ENCODE measurements at places on chromosomes 13 and 19.

GRCh38 chr13:64633948-64634347 lies 2596.2 kb downstream of the PCDH9 start:
- H3K4me1 ChIP-seq = no peaks in the 10 kb centered on the region
- no peak for DNase-seq
- no peaks in the 10 kb centered on the region for H3K36me3 ChIP-seq
- no peak overlapping the region for H3K27ac ChIP-seq
- H3K4me3 ChIP-seq = no peak overlapping the region

DNA sequence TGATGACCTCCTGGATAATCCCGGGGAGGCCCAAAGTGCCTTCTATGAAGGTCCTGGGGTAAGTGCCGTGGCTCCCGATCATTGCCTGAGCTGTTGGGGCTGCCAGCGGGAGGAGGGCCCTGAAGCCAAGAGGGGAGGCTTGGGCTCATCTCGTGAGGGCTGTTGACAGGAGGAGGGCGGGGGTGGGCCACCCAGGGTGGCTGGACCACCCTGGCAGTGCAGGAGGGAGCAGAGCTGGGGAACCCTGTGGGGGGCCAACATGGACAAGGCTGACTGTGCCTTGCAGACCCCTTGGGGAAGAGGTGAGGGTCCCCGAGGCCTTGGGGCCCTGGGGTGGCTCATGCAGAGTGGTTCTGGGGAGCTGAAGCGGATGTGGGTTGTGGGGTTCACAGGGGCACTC lies 37.4 kb upstream of the EHD2 start:
- H3K27me3 ChIP-seq = no peaks in the 10 kb centered on the region
- no peak overlapping the region for H3K4me3 ChIP-seq
- H3K4me1 ChIP-seq = no peaks in the 10 kb centered on the region
- no peak for DNase-seq
- no peaks in the 10 kb centered on the region for H3K36me3 ChIP-seq

- DNase-seq = peak; percentile 72
- H3K4me1 ChIP-seq = peaks cover 28% of the 10 kb centered on the region
- H3K4me3 ChIP-seq = no peak overlapping the region
- H3K27me3 ChIP-seq = no peaks in the 10 kb centered on the region
- H3K36me3 ChIP-seq = no peaks in the 10 kb centered on the region
Observed at GRCh38 chr19:18464646-18465045, 26.7 kb upstream of the ISYNA1 start.

GRCh38 chr13:27006519-27007161 lies 165.0 kb downstream of the USP12 start:
- H3K27ac ChIP-seq = no peak overlapping the region
- DNase-seq = peak; percentile 63
- H3K36me3 ChIP-seq = no peaks in the 10 kb centered on the region
- peak overlapping the region; percentile 30 for H3K4me3 ChIP-seq

- no peaks in the 10 kb centered on the region for H3K4me1 ChIP-seq
- no peaks in the 10 kb centered on the region for H3K27me3 ChIP-seq
- no peak overlapping the region for H3K4me3 ChIP-seq
Observed at GRCh38 chr19:39047073-39047472, 14.7 kb upstream of the FBXO27 start.

- H3K27ac ChIP-seq = peak overlapping the region; percentile 100
- peaks cover 13% of the 10 kb centered on the region for H3K4me1 ChIP-seq
- H3K27me3 ChIP-seq = no peaks in the 10 kb centered on the region
Observed at GRCh38 chr19:52297601-52298364, 814 bp downstream of the ZNF480 start.

GRCh38 chr13:42149136-42149535 lies 100.7 kb downstream of the DGKH start:
- no peaks in the 10 kb centered on the region for H3K27me3 ChIP-seq
- no peaks in the 10 kb centered on the region for H3K4me1 ChIP-seq
- H3K36me3 ChIP-seq = no peaks in the 10 kb centered on the region
- no peak overlapping the region for H3K4me3 ChIP-seq
- no peak for DNase-seq
- no peak overlapping the region for H3K27ac ChIP-seq

DNA sequence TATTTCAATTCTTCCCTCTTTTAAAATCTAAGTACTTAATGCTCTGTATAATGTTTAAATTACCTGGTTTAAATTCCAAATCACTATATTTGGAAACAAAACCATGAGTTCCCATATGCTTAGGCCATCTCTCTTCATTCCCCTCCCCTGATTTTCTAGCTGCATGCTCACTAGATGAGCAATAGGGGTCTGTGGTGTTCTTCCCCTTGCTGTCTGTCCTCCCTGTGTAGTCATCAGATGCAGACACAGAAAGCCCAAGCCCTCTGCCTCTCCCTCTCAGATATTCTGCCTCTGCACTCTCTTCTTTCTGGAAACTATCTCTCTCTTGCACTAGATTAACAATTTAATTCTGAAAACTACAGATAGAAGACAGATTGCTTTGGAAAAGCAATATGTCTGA lies 1730.2 kb downstream of the OLFM4 start:
- H3K27me3 ChIP-seq = no peaks in the 10 kb centered on the region
- H3K36me3 ChIP-seq = no peaks in the 10 kb centered on the region
- no peak overlapping the region for H3K4me3 ChIP-seq
- H3K4me1 ChIP-seq = no peaks in the 10 kb centered on the region
- no peak overlapping the region for H3K27ac ChIP-seq

DNA sequence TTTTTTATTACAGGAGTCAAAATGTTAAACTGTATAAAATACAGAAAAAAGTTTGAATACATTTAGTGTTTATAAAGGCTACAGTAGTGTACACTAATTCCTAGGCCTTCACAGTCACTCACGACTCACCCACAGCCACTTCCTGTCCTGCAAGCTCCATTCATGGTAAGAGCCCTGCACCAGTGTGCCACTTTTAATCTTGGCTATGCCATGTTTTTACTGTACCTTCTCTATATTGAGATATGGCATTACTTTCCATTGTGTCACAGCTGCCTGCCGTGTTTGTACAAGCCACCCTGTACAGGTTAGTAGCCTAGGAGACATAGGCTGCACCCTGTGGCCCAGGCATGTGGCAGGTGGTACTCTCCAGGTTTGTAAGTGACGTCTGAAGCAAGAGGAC lies 32.1 kb downstream of the C1QTNF9 start:
- no peaks in the 10 kb centered on the region for H3K36me3 ChIP-seq
- no peaks in the 10 kb centered on the region for H3K4me1 ChIP-seq
- DNase-seq = no peak
- no peaks in the 10 kb centered on the region for H3K27me3 ChIP-seq
- no peak overlapping the region for H3K4me3 ChIP-seq

GRCh38 chr13:61700181-61700580 lies 284.5 kb upstream of the PCDH20 start:
- no peak for DNase-seq
- H3K27me3 ChIP-seq = no peaks in the 10 kb centered on the region
- H3K4me1 ChIP-seq = no peaks in the 10 kb centered on the region

DNA sequence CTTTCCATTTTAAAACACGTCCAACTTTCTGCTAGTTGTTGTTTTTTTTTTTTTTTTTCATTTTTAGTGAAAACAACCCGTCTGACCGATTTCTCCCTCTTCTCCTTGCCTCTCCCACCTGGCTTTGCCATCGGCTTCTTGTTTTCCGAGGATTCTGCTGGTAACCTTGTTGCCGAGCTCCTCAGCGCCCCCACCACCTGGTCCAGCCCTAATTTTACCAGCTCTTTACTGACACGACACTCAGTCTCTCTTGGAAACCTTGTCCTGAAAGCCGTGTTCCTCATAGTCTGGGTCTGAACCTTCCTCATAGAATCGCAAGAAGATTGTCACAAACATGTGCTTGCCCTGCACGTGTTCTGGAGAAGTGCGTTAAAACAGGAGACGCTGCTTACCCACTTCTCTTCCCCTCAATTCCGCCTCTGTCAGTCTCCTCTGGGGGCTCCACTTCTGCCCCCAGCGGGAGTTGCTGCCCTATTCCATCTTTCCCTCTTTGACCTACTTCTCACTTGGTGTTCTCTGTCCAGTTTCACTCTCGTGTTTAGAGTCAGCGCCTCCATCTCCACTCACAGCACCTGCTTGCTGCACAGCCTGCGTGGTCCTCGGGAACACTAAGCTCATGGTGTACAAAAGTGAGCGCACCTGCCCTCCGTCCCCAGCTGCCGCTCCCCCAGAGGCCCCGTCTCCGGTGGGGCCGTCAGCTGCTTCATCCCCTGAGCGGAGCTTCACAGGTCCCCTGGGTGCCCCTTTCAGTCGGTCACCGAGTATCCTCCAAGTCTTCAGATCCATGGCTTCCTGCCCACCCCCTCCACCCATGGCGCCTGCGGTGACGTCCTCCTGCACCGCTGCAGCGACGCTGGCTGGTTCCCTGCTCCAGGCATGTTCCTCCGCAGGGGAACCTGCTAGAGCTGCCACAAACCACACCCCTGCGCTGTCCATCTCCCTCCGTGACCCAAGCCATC lies 65.1 kb downstream of the TM9SF2 start:
- DNase-seq = no peak
- no peak overlapping the region for H3K27ac ChIP-seq
